Stimulated activated naive CD4-positive, alpha-beta T cell treated with Interleukin-2 at 50 U/mL for 16 hours (primary cell): ENCODE measurements at places on chromosomes 1 and 21.

DNA sequence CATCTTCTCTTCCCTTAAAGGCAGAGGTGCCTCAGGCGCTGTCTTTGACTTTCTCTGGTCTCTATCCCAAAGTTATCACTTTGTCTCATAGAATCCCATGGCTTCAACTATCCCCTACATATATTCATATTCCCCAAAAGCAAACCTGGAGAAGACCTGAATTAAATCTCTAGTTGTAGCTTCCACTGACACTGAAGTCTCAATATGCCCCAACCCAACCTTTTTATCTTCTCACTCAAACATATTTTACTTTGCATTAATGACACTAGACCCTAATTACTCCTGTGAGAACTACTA lies 354.5 kb upstream of the DUSP10 start:
- DNase-seq: no peak

DNA sequence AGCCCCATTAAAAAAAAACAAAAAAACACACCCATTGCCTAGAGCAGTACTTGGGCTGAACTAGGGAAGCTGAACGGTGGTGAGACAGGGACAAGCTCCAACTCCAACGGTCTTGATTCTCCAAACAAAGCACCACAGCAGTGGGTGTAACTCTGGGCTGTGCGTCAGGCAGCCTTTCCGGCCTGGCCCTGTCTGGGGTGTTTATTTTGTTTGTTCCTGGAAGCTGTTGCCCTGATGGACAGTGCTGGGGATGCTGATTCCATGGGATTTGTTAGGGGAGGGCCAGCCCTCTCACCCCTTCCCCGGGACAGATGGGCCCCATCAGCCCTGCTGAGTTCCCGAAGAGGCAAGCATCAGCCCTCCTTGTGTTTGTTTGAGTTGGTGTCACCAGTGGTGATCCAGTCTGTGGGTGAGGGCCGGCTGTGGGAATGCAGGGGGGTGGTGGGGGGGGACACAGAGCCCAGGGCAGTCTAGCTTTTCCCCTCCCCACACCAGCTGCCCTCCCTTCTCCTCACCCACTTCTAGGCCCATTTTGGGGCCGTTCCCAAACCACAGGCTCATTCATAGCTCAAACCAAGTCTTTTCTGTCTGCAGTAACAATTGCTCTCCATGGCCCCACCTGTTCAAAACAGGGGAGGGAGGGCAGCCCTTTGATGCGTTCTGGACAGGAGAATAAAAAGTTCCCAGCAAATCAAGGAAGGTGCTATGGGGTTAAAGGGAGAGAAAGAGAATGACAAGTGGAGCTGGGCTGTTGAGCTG lies 4.5 kb downstream of the WNT2B start:
- no peak for DNase-seq

DNA sequence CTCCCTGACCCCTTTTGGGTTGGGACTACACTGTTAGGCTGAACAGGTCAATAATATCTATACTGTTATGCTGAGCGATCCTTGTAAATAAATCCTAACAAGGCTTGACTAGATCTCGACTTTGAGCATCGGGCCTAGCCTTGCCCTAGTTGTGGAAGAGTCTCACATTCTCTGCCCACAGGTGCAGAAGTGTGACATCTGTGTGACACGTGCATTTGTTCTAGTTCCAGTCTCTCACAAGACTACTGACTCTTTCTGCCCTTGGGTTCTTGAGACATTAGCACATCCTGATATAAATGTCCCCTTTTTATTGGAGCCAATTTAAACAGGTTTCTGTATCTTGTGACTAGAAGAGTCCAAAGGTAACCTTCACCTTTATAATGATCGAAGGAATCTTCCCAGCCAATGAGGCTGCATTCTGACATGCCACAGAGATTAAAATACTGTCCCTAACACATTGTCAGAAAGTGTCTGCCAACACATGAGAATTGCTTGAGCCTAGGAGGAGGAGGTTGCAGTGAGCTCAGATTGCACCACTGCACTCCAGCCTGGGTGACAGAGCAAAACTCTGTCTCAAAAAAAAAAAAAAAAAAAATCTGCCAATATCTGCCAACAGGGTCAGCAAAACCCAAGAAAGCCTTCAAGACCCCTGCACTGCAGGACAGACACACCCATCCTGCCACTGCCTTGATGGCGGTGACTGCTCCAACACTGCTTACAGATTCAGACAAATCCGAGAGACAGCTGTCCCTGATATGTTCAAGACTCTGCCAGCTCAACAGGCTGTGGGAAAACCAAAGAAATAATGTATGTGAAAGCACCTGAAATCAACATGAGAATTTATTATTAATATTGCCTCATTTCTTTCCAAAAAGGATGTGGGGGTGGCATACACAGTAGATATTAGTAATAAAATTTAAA lies 56.5 kb upstream of the PSEN2 start:
- DNase-seq: no peak

- DNase-seq: peak; percentile 16
Observed at GRCh38 chr21:31335957-31336738, 7.9 kb downstream of the TIAM1 start.

GRCh38 chr1:220219865-220220698 lies 52.2 kb downstream of the RAB3GAP2 start:
- DNase-seq: no peak

- no peak for DNase-seq
Observed at GRCh38 chr1:225891229-225891972, 2.5 kb upstream of the LEFTY1 start.

GRCh38 chr1:30879940-30880677 lies 28.4 kb downstream of the SDC3 start:
- DNase-seq: no peak

DNA sequence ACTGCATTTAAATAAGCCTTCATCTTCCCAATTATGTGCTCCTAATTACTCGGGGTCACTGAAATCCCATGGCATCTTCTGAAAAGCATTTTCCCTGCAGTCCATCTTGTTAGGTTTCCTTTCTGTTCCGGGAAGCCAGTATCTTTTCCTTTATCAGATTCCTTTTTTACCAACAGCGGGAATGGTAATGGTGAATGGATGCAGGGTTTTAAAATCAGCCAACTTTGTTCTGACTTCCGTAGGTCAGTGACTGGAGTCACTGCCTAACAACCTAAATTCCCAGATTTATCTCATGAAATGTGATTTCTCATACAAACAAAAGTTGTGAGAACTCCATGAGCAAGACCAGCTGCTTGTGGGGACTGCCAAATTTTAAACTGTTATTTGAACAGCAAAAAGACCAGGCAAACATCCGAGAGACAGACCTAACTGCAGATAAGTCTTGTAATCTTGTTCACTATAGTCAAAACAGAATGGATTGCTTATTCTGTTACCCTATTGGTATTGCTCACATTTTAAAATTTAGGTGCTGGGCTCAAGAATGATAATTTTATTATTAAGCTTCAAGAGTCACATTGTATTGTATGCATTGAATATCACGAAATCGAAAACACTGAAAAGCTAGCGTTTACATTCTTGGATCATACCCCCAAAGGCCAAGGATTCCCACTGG lies 1.2 kb upstream of the RWDD3 start:
- DNase-seq: no peak

DNA sequence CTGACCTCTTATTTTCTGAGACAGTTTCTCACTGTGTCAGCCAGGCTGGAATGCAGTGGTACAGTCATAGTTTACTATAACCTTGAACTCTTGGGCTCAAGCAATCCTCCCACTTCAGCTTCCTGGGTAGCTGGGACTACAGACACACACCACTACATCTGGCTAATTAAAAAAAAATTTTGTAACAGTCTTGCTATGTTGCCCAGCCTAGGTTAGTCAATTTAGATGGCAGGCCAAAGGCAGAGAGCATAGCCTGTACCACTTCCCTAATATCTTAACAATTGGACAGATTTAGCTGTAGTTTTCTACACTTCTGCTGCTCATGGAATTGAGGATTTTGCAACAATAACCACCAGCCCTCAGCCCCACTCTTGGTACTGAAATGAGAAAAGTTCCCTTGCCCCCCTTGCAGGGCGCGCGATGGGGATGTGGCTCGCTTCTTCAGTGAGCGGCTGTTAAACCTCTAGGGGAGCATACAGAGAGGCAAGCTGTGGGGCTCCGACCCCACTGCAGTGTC lies 34.9 kb upstream of the PTGFRN start:
- DNase-seq: no peak

DNA sequence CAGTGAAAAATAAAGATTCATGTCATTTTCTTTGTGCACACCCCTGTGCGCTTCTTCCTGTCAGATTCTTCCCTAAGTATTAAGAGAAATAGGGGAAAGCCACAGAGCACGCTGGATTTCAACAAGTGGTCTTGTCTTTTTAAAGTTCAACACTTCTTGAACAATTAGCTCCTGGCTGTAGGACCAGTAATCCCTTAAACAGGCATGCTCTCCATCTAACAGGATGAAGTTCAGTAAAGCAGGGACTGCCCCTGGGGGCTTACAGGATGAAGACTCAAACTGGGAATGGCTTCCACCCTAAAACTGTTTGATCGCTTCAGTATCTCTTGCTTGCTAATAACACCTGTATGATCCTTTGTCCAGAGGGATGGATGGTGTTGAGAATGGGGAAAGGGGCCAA lies 4.2 kb downstream of the PSMB4 start:
- DNase-seq: no peak

DNA sequence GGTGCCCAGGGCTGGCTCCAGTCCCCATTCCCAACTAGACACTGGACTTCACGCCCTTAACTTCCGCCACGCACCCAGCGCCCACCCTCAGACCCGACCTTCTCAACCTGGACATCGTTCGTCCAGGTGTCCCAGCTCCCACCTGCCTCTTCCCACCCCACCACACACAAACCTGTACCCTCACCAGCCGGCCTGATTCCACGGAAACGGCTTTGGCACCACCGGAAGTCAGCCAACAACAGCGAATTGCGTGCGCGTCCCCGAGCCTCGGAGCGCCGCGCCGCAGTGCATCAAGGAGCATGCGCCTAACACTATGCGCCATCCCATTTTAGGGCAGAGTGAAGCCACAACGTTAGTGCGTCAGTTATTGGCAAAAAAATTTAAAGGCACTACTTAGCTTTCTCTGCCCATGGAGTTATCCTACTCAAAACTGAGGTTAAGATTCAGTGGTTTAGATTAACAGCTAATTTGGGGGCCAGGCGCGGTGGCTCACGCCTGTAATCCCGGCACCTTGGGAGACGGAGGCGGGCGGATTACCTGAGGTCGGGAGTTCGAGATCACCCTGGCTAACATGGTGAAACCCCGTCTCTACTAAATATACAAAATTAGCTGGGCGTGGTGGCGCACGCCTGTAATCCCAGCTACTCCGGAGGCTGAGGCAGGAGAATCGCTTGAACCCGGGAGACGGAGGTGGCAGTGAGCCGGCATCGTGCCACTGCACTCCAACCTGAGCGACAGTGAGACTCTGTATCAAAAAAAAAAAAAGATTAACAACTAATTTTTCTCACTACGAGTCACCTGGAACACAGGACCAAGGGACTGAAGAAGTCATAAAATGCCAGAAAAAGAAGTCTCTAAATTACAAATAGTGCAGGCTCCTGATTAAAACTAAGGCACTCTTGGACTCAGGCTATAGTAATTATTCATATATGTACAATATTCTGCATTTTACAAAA lies at the start of gene GON4L:
Gene GON4L, minus strand, starts transcription at position 240 of the 956 bp plus-strand sequence. CDS start 3,434 bp downstream, outside the sequence.
- peak; percentile 87 for DNase-seq

DNA sequence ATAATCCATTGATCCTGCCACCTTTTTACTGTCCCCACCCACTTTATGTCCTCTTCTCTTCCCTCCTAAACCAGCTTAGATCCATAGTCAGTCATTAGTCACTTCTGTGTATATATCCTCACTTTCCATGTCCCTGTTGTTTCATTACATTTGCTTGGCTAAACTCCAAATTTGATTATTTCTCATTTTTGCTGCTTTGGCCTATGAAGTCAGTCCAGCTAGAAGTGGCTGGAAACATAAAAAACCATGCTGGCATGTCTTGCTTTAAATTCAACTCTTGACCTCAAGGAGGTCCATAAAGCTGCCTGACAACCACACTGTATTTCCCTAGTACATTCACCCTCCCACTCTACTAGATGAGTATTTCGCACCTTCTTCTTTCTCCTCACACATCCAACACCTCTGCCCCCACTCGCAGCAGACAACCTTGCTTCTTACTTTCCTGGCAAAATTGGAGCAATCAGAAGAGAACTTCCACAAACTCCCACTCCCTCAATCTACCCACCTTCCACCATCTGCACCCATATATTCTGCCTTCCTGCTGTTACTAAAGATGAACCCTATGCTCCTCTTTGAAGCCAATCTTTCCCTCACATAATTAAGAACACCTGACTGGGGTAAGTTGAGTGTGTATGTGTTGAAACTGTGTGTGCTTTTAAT lies 72.1 kb downstream of the ZNF648 start:
- DNase-seq: no peak

GRCh38 chr21:23067672-23068071 lies 2069.5 kb downstream of the NCAM2 start:
- DNase-seq: no peak

- no peak for DNase-seq
Observed at GRCh38 chr1:165891111-165891860, 63.9 kb downstream of the UCK2 start.

GRCh38 chr1:43172527-43172972 lies 420 bp downstream of the CFAP57 start:
- peak; percentile 85 for DNase-seq

DNA sequence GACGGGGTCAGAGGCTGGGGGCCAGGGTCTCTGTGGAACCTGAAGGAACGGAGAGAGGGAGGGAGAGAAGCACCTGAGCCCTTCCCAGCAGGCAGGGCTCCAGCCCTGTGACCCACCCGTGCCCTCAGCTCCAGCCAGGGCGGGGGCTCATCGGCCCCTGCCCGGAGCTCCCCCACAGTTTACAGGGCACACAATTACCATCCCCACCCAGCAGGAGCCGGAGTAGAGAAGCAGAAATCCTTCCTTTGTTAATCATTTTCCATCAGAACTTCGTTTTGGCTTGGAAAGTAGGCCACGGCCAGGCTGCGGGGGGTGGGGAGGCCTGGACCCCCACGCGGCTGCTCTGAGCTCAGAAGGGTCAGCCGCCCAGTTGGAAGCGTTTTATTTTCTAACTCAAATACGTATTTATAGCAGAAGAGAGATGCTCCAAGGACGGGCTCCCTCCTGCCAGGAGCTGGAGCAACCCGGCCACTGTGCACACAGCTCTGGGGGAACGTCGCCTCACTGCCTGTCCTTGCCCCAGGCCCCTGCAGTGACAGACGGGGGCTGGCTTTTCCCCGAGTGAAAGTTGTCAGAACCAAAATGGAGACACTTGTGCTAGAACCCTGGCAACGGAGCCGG lies 42.7 kb upstream of the ADARB1 start:
- no peak for DNase-seq

- no peak for DNase-seq
Observed at GRCh38 chr1:23963617-23964234, 4.1 kb downstream of the PNRC2 start.

- no peak for DNase-seq
Observed at GRCh38 chr1:42479621-42480020, 16.5 kb downstream of the CCDC30 start.
